Fibroblast of lung (primary cell): ENCODE measurements at places on chromosomes 5 and 9.
A peak's percentile ranks its signal among the peaks of the same experiment; 100 is the strongest.

DNA sequence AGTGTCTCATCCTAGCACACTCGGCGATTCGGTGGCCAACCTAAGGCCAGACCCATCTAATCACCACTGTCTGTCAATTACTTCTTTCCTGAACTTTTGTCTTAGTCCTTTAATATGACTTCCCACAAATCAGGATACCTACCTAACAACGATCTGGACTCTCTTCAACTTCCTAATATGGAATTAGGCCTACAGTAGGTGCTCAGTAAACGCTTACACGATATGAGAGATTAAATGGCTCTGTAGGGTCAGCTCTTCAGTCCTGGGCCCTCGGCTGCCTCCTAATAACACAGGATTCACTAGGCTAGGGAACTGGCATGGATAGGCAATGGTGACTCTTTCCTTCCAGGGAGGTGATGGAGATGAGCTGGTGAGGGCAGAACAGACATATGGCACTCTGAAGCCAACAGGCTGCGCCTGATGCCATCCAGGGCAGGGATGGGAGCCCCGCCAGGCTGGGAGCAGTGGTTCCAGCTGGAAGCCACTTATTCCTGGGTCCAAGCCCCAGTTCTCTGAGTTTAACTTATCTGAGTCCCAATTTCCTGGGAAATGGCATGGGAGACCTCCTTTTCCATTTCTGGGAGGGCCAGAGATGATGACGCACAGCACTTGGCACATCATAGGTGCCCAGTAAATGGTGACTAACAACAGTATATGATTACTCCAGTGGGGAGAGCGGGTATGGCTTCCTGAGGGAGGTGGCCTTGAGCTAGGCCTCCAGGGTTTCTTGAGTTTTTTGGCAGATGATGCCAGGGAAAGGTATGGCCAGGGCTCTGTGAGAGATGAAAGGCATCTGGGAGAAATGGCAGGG is 7.3 kb downstream of the PDGFRB start:
- no peak for DNase-seq

DNA sequence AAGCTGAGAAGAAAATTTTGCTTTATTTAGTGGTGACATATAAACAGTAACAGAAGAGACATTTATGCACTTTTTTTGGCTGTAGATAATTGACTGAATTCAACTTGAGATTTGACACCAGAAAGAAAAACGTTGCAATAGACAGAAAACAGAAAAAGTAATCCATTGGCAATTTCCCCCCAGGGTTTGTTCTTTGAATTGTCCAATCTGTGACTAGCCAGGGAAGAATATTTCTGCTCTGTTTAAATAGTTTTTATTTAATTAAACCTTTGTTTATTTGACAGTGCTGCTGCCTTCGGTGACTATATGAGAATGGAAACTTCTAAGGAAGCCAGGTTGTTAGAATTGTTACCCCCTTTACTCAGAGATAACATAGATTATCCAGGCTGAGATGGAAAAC is 210.6 kb downstream of the DEPDC1B start:
- DNase-seq, result no peak

DNA sequence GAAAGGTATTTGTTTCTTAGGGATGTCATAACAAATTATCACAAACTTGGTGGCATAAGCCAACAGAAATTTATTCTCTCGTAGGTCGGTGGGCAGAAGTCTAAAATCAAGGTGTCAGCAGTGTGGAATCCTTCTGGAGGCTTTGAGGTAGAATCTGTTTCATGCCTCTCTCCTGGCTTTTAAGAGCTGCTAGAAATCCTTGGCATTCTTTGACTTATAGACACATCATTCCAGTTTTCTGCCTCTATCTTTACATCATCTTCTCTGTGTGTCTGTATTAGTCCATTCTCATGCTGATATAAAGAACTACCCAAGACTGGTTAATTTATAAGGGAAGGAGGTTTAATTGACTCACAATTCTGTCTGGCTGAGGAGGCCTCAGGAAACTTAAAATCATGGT is 488.1 kb upstream of the PAPPA start:
- DNase-seq, result no peak

DNA sequence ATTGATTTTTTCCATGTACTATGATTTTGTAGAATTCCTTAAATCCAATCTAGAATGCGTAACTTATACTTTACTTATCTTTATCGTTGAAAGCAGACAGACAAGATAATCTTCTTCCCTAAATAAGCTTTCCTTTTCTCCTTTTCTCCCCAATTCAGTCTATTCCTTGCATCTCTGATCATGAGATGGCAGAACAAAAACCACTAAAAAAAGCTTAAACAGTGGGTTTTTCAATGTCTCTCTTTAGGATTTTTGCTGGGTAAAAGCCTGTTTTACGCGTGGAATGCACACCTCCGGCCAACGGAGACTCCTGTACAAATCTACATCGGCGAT is 755 bp downstream of the CDKN2B start:
- DNase-seq, result no peak

GRCh38 chr5:129572060-129572459 is 112.0 kb downstream of the ADAMTS19 start:
- DNase-seq, result no peak

- DNase-seq, result no peak
Observed at GRCh38 chr5:74556631-74557595, 83.6 kb downstream of the ENC1 start.

DNA sequence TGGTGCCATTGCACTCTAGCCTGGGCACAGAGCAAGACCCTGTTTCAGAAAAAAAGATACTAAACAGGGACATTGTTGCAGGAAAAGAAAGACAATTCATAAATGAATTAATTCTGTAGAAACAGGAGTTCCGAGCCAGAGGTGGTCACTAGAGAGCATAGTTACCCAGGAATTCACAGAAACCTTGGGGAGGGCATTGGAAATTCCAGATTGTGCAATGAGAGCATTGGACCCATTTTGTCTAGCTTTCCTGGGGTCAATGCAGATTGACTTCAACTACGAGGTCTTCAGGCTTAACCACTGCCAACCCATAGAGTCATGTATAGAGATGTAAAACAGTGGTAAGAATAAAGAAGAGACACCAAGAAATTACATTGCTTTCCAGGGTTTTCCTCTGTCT is 63.1 kb downstream of the ABHD17B start:
- DNase-seq, result no peak

DNA sequence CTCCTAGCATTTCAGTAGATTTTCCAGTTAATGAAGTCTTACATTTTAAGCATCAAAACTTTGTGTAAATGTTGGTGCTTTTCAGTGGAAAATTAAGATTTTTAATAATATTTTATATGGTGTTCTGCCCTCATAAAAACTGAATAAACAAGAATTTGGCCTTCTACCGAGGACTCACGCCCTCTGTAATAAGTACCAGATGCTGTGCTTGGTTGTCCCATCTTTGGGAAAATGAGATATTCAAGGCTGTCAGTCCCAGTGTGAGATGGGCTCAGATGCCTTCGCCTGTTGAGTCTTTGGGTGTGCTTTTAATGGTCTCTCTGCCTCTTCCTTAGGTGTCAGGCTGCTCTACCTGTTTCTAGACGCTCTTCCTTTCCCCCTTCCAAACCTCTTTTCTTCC is 28.7 kb downstream of the GALNT12 start:
- no peak for DNase-seq

- peak; percentile 92 for DNase-seq
Observed at GRCh38 chr5:95973793-95974325, 12.2 kb upstream of the ELL2 start.

DNA sequence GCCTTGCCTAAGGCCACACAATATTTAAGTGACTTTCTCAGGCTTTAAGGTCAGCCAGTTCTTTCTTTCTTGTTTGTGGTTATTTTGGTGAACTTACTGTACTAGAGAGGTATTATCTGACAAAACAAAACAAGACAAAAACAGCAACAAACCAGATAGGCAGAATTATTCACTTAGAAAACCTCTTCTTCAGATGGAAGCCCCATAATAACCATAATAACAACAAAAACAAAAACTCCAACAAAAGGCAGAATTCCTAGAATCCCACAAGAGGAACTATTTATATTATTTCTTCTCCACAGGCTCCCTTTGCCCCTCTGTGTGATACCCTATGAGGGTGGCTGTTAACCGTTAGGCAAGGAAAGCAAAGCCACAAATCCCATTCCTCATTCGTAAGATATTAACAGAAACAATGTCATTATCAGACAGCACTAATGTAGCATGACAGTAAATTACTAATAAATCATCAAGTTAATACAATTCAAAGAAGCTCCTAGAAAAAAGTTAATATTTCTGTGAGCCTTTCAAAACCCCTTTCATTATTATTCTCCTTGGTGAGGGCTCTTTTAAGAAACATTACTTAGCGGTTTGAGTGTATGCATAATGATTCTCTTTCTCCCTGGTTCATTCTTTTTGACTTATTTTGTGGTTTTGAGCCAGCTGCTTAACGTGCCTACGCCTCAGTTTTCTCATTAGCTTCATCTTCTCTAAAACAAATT is 274.9 kb downstream of the EFNA5 start:
- peak; percentile 72 for DNase-seq

DNA sequence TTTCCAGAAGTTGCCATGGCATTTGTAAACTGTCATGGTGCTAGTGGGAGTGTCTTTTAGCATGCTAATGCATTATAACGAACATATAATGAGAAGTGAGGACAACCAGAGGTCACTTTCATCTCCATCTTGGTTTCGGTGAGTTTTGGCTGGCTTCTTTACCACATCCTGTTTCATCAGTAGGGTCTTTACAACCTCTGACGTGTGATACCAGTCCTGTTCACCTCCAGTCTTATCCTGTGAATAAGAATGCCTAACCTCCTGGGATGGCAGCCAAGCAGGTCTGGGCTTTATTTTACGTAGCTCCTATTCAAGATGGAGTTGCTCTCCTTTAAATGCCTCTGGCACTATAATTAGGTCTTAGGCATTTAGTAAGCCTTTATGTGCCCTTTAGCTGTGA is 20.4 kb upstream of the RFK start:
- peak; percentile 70 for DNase-seq

GRCh38 chr9:27065288-27065687 is 43.7 kb upstream of the TEK start:
- DNase-seq, result no peak

- DNase-seq, result peak; percentile 47
Observed at GRCh38 chr5:54738118-54738972, 220.8 kb downstream of the SNX18 start.

GRCh38 chr5:166178411-166179080 is 2112.9 kb upstream of the WWC1 start:
- DNase-seq, result no peak

- no peak for DNase-seq
Observed at GRCh38 chr9:83656032-83656680, 33.2 kb downstream of the IDNK start.

GRCh38 chr5:72067682-72068470 is 39.4 kb upstream of the MAP1B start:
- peak; percentile 53 for DNase-seq

- no peak for DNase-seq
Observed at GRCh38 chr9:137162505-137163364, 7.1 kb downstream of the LRRC26 start.

DNA sequence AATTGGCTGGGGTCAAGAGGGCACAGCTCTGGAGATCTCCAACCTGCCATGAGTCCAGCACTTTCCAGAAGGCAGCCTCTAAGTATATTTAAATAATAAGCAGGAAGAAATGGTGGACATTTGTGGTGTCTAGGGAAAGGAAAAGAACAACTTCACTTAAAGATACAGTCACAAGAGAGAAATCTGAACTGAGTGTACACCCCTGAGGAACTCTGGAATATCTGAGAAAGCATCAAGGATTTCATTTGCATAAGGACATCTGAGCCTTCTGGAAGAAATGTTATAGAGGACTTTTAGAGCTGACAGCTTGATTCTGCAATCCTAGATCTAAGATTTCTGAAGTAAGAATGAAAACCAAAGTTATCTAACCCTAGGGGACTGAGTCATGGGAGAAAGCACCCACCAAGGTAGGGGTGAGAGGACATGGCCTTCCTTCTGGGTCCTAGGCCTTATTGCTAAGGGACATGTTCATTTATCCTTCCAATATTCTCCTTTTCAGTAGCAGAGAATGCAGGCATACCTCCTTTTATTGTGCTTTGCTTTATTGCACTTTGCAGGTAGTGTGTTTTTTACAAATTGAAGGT is 253.4 kb upstream of the SLC24A2 start:
- DNase-seq, result no peak

DNA sequence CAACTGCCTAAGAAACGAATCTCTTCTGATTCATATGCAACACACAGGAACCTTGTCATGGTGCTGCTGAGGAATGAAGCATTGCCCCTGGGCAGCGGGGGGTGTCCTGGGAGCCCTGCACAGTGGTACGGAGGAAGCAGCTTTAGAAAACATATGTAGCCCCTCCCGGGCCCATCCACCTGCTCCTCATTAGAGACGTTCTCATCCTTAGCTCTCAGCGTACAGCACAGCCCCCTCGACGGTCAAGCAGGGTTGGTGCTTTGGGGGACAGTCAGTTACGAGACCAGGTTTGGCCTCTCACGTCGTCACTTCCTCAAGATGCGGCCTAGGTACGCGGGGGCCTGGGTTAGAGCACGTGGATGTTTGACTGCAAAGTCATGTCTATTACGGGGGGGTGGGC is 28.4 kb upstream of the LAMC3 start:
- DNase-seq, result no peak

DNA sequence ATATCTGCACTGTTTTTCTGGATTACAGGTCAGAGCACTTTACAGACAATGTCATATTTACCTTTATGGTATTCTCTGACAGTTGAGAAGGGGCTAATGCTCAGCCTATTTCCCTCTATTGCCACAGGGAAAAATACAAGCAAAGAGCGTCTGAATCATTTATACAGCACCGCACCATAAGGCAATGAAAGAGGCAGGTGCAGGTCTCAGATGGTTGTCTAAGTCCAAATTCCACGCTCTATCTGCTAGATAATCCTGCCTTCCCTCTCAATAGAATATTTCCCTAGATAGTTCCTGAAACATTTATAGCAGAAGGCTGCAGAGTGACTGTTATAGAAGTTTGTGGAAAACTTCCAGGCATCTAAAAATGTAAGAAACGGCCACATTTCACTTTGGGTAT is 446.1 kb upstream of the CDH6 start:
- no peak for DNase-seq

DNA sequence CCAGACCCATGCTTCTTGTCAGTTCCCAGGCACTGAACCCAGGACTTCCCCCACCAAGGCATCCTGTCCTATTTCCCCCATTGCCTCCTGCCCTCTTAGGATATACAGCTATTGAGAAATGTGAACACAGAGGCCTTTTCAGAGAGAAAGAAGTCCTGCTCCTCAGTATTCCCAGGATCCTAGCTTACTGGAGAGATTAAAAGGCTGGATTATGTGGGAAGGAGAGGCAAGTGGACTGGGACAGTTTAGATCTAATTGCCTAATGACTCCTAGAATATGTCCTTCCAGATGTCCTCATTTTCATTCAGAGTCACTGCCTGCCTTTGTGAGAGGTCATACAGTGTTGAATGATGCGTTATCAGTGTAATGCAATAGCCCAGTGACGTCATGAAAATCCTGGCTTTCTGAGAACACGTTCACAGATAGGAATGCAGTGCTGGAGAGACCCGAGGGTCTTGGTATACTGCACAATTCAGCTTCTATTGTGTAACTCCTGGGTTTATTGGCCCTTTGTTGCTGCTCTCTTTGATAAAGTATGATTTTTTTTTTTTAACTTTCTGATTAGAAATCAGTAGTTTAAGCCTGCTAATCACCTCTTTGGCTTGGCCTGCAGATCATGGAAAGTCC is 26.2 kb downstream of the WWC1 start:
- DNase-seq, result peak; percentile 98

- peak; percentile 97 for DNase-seq
Observed at GRCh38 chr9:21728781-21729180, 73.7 kb upstream of the MTAP start.
